ENCODE measurements at places on chromosomes 2 and 18. TPM values are rescaled to one million over a fixed set of nuclear protein-coding genes. Genes with fewer than 3 reads are reported as not detected.

Gene SPATA3
- not detected for total RNA-seq

Gene SP140
- total RNA-seq, result 111 TPM

Gene GNAL
- 3.6 TPM for total RNA-seq

Gene MYO7B
- total RNA-seq, result 0.54 TPM

Gene B3GNT7
- total RNA-seq, result not detected

Gene GRB14
- not detected for total RNA-seq

Gene REEP1
- total RNA-seq, result 0.10 TPM

Gene ITPRID2
- 48.1 TPM for total RNA-seq

Gene TCF4
- 3.9 TPM for total RNA-seq

Gene DHRS9
- 0.12 TPM for total RNA-seq
